Brain (organoid and tissue), 16 donors: ENCODE measurements at places on chromosomes 4 and X.

GRCh38 chrX:49921109-49921508 lies 1.3 kb upstream of the CLCN5 start:
- DNase-seq: no peak

DNA sequence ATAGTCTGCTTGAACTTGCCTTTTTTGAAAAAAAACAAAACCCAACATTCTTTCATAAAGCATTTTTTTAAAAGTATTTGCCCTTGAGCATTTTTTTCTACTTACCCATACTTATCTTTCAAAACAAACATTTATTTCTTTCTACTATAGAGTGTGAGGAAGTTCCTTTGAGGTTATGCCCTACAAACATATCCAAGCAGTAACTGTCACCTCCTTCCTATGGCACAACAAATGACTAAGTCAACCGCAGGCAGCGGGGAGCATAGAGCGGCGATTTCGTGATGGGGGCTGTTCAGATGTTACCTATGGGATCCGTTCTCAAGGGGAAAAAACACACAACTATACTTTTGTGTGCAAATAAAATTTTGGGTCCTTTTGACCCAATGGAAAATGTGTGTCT lies 19.4 kb downstream of the SPRY1 start:
- DNase-seq: no peak

DNA sequence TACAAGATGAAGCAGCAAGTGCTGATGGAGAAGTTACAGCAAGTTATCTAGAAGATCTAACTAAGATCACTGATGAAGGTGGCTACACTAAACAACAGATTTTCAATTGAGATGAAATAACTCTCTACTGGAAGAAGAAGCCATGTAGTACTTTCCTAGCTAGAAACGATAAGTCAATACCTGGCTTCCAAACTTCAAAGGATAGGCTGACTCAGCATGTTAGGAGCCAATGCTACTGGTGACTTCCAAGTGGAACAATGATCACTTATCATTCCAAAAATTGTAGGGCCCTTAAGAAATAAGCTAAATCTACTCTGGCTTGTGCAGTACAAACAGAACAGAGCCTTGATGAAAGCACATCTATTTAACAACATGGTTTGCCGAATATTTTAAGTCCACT lies 55.0 kb downstream of the FBXW7 start:
- DNase-seq: no peak

DNA sequence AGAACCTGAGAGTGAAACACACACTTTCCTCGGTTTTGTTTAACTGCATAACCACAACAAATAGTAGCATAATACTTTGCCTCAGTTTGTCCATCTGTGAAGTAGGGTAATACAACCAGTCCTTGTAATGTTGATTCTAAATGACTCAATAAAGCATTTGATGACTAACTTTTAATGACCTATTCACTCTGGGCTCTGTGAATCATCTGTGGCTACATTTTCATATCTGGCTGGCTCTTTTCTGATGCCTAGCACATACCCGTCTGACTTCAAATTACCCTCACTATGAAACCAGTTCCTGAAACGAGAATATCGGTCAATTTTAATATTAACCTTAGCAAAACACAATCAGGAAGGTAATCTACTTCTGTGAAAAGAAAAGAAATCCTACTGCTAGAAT lies 151.0 kb downstream of the SH2D1A start:
- DNase-seq: no peak

DNA sequence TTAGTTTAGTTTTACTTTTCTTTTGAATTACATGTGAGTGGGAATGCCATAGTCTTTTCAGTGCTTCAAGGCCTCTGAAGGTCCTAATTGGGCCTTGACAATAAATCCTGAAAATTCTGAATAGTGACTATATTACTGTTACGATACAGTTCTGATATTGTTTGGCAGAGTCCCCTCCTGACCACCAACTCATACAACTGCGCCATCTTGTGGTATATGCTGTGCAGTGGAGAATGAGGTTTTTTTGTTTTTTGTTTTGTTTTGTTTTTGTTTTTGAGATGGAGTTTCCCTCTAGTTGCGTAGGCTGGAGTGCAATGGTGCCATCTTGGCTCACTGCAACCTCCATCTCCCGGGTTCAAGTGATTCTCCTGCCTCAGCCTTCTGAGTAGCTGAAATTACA lies 56.6 kb upstream of the CHRDL1 start:
- peak; percentile 38 for DNase-seq

DNA sequence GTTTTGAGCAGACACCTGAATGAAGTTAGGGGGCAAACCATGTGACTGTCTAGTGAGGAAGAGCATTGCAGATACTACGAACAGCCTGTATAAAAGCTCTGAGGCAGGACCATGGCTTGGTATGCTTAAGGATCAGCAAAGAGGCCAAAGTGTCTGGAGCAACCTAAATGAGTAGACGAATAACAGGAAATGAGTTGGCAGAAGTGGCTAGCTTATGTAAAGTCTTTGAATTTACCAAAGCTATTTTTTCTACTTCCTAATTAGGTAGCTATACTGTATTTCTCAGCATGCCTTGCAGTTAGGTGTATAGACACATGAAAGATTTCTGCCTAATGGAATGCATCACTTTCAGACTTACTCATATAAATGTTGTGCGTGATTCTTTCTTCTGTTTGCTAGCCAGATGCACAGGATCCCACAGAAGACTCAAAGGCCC lies 9.3 kb upstream of the GPRIN3 start:
- no peak for DNase-seq

DNA sequence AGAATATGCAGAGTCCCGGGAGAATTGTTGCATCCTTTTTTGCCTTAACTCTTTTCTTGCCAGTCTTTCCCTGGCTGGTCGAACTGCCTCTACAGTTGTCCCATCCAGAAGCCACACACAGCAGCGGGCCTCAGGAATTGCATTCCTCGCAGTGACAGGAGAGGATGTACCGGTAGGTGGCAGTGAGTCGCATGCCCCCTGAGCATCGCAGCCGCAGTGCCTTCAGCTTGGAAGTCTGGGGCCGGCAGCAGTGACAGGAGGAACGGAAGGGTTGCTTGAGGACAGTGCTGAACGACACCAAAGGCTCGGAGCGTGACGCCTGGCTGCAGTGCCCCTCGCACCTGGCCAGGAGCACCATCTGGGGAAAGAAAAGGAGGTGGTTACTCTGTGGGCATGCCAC lies 23.5 kb downstream of the NDP start:
- peak; percentile 68 for DNase-seq

GRCh38 chr4:182297659-182298058 lies 54.5 kb downstream of the TENM3 start:
- no peak for DNase-seq

- no peak for DNase-seq
Observed at GRCh38 chr4:137541876-137542646, 9.8 kb upstream of the PCDH18 start.

DNA sequence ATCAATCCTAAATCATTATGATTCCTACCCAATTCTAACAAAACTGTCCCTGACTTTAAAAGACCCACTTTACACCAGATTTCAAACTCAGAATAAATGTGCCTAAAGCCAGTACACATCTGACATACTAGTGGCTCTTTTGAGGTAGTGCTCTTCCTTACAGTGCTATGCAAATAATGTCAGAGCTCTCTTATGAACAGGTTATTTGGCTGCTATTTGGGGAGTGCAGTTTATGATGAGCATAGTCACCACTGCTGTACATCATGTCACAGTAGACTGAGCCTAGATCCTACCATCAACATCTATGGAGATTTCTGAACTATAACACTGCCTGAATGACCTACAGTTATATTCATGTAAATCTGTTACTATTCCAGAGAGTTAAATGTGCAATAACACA lies 50.4 kb upstream of the PAGE5 start:
- DNase-seq: no peak

DNA sequence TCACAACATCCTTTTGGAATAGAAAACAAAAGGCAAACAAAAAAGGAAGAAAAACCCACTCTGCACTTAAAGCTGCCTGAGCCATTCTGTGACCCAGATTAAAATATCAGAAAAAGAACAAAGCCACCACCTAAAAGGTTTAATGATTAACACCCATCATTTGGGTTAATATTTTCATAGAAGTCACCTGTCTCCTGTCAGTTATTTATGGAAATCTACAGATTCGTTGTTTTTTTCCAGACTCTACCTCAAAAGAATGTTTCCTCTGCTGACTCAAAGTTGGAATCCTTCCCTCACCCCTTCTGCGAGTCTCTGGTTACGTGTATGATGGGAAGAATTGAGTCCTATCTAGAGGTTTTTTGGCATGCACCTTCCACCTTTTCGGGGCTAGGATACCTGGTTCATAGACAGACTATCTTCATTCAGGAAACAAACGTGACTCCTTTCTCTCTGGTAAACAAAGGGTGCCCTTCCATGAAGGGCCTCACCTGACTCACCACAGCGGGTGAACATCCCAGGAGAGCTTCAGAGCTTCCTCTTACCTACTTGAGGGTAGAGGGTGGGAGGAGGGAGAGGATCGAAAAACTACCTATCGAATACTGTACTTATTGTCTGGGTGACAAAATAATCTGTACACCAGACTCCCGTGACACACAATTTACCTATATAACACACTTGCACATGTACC lies 19.6 kb upstream of the CA5B start:
- DNase-seq: no peak
